ENCODE measurements at places on chromosomes 2 and 18. TPM values are rescaled to one million over a fixed set of nuclear protein-coding genes. Genes with fewer than 3 reads are reported as not detected.
A peak's percentile ranks its signal among the peaks of the same experiment; 100 is the strongest.

The CHAC2 gene
- total RNA-seq, result 1.4 TPM

The SKOR2 gene
- total RNA-seq, result not detected

GRCh38 chr18:67864677-67865340 lies 348.3 kb upstream of the DSEL start:
- no peak for DNase-seq

DNA sequence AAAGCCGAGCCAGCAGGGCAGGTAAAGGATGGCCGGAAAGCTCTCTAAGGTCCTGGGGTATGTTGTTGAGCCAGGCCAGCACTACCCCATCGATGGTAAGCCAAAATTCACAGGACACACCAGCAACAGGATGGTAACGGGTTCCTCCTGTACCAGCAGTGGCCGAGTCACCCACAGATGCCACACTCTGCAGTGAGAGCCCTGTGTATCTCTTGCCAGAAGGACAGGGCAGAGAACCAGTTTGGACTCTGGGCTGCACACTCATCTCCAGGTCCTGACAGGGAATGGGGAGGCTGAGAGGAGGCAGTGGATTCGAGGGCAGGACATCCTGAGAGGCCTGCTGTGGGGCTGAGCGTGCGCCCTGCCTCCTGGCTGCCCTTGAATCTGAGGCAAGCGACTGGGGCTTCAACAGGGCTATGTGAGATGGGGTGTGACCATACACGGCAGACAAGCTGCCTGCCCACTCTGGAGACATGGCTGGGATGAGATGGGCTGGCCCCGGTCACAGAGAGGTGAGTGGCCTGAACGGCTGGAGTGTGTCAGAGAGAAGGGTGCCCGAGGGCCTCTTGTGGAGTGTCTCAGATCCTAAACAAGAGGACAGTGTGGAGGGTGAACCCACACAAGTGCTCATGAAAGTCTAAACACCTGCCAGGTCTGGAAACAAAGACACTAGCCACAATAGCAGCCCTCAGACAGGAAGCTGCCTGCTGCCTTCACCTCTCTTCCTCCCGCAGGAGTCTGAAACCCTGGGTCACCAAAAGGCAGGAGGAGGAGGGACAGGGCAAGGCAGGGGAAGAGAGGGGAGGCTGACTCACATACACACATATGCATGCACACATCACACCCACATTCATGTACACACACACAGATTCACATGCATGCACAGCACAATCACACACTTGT lies 182.3 kb downstream of the LOXHD1 start:
- DNase-seq, result no peak

The CTLA4 gene
- 11.9 TPM for total RNA-seq

DNA sequence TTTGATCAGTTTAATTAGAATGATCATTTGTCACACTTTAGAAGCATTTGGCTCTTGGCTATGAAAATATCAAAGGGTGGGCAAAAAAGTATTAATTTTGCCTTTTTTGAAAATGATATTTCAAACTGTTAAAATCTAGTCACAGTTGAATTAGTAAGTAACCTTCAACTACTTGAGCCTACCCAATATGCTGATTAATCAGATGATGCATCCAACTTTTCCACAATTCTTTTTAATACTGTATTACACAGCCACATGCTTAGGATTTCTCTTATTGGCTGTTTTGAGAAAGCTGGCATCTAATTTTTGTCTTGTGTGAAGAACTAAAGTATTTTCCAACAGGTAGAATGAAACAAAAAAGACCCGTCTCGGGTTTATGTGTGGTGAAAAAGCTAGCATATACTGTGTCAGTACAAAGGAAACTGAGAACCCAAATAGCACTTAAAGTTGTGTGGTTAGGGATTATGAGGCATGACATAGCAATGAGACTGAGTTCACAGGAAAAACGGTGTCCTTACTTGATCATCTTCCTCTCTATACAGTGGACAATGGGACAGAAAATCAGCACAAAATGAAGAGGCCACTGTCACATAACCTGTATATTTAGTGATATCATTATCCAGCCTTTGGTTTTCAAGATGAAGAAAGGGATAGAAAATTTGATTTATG lies 11.7 kb downstream of the OSBPL6 start:
- no peak for DNase-seq

The C2orf66 gene
- not detected for total RNA-seq

The SOWAHC gene
- 0.63 TPM for total RNA-seq

The GPR148 gene
- total RNA-seq, result not detected

DNA sequence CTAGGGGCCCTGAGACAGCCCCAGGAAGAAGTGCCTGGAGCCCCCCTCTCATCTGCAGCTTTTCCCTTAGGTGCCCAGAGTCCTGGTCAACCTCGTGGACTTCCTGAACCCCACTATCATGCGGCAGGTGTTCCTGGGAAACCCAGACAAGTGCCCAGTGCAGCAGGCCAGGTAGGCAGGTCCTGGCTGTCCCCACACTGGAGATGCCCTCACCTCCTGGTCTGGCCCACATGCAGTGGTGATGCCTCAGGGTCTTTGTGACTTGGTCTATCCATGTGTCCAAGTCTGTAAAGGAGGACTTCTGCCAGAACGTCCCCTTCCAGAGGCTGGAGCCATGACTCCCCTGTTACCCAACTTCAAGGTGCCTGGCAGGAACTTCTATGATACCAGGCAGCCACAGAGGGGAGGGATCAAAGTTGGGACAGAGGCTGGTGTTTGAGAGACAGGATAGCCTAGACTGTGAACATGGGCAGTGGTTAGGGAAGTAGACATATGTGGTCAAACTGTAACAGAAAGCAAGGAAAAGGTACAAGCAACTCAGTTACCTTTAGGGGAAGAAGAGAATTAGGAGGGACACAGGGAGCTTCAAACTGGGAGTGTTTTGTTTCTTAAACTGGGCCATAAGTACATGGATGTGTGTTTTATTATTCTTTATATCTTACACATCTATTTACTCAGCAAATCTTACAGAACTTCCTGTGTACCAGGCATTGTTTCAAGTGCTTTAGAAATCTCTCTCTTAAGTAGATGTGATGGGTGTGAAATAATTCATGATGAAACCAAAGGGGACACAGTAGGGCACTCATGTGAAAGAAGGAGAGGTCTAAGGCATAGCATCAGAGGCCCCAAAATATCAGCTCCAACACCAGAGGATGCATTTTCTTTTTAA lies 107.1 kb downstream of the PLB1 start:
- no peak for DNase-seq

GRCh38 chr2:150916467-150917396 lies 344.9 kb downstream of the RBM43 start:
- DNase-seq, result no peak

DNA sequence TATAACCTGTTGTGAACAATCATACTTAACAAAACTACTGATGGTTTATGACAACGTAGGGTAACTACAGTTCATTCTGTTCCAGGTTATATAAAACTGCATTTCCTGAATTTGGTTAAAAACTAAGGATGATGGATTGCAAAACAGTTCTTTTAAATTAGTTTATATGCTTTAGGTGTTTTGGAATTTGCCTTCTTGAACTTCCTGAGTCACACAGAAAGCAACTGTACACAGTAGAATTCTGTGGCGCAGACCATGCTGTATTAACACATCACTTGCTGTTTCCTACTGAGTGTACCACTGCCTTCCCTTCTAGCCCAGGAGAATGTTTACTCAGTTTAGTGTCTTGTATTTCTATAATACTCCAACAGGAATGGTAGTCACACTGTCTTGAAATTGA lies 19.4 kb downstream of the ITGB1BP1 start:
- no peak for DNase-seq

The MAL gene
- 129 TPM for total RNA-seq

The PLGLB1 gene
- 11.3 TPM for total RNA-seq

The STK39 gene
- total RNA-seq, result 25.8 TPM

DNA sequence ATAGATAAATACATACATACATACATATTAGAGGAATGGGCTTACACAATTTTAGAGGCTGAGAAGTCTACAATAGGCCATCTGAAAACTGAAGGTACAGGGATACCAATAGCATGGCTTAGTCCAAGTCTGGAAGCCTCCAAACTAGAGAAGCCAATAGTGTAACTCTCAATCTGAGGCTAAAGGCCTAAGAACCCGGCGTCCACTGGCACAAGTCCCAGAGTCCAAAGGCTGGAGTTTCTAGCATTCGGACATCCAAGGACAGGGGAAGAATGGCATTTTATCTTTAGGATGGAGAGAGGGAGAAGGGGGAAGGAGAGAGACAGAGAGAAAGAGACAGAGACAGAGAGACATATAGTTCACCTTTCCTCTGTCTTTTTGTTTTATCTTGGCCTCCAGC lies 63.7 kb upstream of the SYT4 start:
- DNase-seq, result no peak

DNA sequence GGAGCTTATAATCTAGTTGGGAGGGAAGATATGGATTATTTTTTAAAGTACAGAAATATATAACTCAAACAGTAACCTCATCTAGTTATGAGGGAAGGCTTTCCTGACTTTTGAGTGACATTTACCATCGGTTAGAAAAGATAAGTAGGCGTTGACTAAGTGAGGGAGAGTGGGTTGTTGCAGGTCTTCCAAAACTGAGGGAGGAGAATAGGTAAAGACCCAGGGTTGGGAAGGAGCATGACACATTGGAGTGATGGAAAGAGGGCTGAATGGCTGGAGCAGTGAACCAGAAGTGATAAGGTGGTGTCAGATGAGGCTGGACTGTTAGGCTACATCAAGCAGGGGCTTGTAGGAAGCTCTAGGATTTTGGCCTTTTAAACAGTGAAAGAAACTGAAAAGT lies 10.6 kb upstream of the NUP35 start:
- no peak for DNase-seq

GRCh38 chr2:73494031-73494430 lies 108.4 kb downstream of the ALMS1 start:
- no peak for DNase-seq

The RGPD4 gene
- total RNA-seq, result 0.06 TPM

- no peak for DNase-seq
Observed at GRCh38 chr2:10188211-10188610, 65.7 kb downstream of the RRM2 start.

DNA sequence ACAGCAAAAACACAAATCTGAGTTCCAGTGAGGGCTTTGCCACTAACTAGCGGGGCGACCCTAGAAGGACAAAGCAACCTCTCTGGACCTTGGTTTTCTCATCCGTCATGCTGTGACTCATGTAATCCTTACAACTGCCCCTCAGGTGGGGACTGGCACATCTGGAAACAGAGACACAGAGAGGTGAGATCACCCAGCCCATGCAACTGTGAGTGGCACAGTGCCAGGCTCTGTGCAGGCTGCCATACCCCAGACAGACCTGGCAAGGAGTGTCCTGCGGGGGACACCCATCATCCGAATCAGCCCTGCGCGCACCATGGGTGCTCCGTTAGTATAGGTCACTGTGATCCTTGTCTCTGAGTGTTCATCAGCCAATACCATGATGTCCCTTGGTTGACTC lies 198.3 kb downstream of the SMAD7 start:
- no peak for DNase-seq

DNA sequence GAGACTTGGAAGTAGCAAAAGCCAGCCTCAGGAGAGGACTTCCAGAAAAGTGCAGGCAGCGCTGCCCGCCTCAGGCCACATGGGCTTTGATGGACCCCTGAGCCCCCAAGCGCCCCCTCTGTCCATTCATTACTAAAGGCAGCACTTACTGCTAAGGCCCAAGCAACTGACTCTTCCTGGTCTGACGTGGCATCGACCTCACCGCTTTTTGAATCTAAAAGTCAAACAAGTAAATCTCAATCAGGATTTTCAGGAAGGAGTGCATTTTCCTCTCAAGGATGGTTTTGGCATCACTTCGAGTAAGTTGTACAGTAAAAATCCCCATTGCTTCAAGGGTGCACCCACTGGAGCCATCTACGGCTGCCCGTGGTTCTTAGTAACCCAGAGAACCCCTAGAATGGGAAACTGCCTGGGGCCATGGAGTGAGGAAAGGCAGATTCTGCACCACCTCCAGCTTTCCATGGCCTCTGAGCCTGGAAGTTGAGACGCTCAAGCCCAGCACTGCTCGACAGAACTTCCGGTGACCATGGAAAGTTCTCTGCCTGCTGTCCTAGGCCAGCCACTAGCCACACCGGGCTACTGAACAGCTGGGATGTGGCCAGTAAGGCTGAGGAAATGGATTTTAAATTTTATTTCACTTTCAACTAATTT lies 7.0 kb downstream of the HJURP start:
- DNase-seq, result no peak

- no peak for DNase-seq
Observed at GRCh38 chr2:20451341-20451740, 4.5 kb downstream of the RHOB start.

The MRO gene
- not detected for total RNA-seq

The DUSP19 gene
- 2.5 TPM for total RNA-seq

- DNase-seq, result no peak
Observed at GRCh38 chr2:141641462-141641861, 489.4 kb downstream of the LRP1B start.

The C1QL2 gene
- total RNA-seq, result not detected

DNA sequence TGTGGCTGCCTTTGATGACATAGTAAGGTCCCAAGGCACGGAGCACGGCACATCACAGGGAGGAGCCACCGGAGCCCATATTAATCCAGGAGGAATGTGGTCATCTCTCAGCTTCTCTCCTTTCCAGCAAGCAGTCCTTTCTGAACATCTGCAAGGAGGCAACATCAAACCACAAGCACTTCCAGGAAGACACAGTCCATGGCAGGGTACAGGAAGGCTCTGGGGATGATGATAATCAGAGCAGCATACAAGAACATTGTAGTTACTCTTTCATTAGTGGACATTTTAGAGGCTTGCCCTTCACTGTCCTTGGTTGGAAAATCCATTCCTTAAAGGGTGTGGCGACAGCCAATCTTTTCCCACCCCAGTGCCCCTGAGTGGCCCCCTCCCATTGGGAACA lies 31.1 kb downstream of the YPEL5 start:
- no peak for DNase-seq

DNA sequence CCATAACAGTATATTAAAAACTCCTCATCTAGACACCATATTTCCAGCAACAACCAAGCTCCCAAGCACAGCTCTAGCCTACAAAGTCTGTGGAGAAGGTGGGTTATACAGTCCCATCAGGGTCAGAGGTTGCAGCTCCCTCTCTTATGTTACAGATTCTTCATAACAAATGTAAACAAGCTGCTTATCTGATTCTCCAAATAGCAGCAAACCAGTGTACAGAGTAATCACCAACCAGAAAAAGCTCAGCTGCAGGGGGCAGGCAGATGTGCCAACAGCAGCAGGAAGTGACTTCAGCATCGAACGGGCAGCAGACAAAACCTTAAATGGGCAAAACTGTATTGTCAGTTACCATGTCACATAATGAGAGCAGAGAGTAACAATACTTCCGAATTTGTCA lies 52.9 kb upstream of the NABP1 start:
- peak; percentile 44 for DNase-seq

DNA sequence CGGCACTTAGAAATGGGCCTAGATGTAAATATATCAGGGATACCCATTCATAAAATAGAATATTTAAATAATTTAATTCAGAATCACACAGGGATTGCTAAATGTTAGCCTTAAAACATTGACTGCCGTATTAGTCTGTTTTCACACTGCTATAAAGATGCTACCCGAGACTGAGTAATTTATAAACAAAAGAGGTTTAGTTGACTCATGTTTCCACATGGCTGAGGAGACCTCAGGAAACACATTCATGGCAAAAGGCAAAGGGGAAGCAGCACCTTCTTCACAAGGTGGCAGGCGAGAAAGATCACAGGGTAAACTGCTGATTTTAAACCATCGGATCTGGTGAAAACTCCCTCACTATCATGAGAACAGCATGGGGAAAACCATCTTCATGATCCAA lies 223.6 kb upstream of the GULP1 start:
- no peak for DNase-seq

GRCh38 chr18:79799619-79800370 lies 2.1 kb downstream of the KCNG2 start:
- no peak for DNase-seq

The GALNT5 gene
- not detected for total RNA-seq

The HOXD12 gene
- total RNA-seq, result not detected

GRCh38 chr2:88967844-88968243 lies 276.4 kb downstream of the RPIA start:
- no peak for DNase-seq

The MROH2A gene
- not detected for total RNA-seq
